ENCODE measurements at places on chromosomes 2 and 18. TPM values are rescaled to one million over a fixed set of nuclear protein-coding genes. Genes with fewer than 3 reads are reported as not detected.

Gene LYPD1
- 14.6 TPM for total RNA-seq

Gene RNF152
- total RNA-seq: 0.13 TPM

Gene IL36A
- total RNA-seq: not detected

Gene NLRC4
- total RNA-seq: 0.11 TPM

Gene WNT6
- 0.31 TPM for total RNA-seq

Gene SLC38A11
- 0.03 TPM for total RNA-seq

Gene TUBA4B
- 0.20 TPM for total RNA-seq

Gene CSRNP3
- total RNA-seq: 0.01 TPM

Gene NEU2
- total RNA-seq: not detected

Gene WDR35
- total RNA-seq: 12.0 TPM

Gene ZSWIM2
- not detected for total RNA-seq

Gene CGREF1
- total RNA-seq: 6.9 TPM

Gene METAP1D
- total RNA-seq: 3.0 TPM

Gene CDK5R2
- 6.5 TPM for total RNA-seq

Gene NEU4
- 0.37 TPM for total RNA-seq

Gene DPY30
- 117 TPM for total RNA-seq

Gene SLC11A1
- total RNA-seq: 0.08 TPM

Gene CAPN10
- 22.7 TPM for total RNA-seq

Gene MEIS1
- total RNA-seq: 2.2 TPM

Gene ANKRD30BL
- not detected for total RNA-seq

Gene RASGRP3
- 1.1 TPM for total RNA-seq

Gene CDH20
- not detected for total RNA-seq

Gene C2orf72
- total RNA-seq: 6.0 TPM

Gene LIMS3
- not detected for total RNA-seq

Gene POU3F3
- total RNA-seq: not detected

Gene APCDD1
- total RNA-seq: not detected

Gene CTNNA2
- total RNA-seq: 0.16 TPM

Gene MARCHF7
- 53.1 TPM for total RNA-seq

Gene RIT2
- not detected for total RNA-seq

Gene DHRS9
- total RNA-seq: 4.4 TPM

Gene TMEM37
- 1.5 TPM for total RNA-seq

Gene PTH2R
- total RNA-seq: not detected

Gene NAT8
- total RNA-seq: not detected

Gene KANSL1L
- total RNA-seq: 0.41 TPM

Gene PFN4
- 2.0 TPM for total RNA-seq

Gene NT5C1B
- total RNA-seq: not detected

Gene SULT1C4
- total RNA-seq: not detected

Gene CREG2
- total RNA-seq: 8.8 TPM
